ENCODE measurements at places on chromosomes 5 and 9. TPM values are rescaled to one million over a fixed set of nuclear protein-coding genes. Genes with fewer than 3 reads are reported as not detected.
A peak's percentile ranks its signal among the peaks of the same experiment; 100 is the strongest.

GRCh38 chr5:22986281-22986680, 133.1 kb upstream of the CDH12 start:
- no peak for DNase-seq

GRCh38 chr5:74164725-74165235, 475.7 kb downstream of the ENC1 start:
- DNase-seq: no peak

- DNase-seq: peak; percentile 18
These were observed 33.0 kb downstream of the ITK start for GRCh38 chr5:157213527-157214243.

DNA sequence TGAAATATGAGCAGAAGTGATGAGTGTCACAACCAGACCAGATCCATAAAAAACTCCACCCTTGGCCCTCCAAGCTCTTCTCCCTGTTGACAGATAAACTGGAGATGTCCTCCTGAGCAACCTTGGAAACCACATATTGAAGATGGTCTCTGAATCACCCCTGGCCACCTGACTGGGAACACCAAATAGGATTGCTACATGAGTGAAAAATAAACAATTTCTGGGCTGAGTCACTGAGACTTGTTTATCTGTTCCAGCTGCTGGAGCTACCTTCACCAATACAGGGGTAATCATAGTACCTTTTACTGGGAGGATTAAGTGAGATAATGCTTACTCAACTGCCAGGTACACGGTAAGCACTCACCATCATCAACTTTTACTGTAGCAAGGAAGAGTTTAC, 53.3 kb downstream of the PCA3 start:
- no peak for DNase-seq

DNA sequence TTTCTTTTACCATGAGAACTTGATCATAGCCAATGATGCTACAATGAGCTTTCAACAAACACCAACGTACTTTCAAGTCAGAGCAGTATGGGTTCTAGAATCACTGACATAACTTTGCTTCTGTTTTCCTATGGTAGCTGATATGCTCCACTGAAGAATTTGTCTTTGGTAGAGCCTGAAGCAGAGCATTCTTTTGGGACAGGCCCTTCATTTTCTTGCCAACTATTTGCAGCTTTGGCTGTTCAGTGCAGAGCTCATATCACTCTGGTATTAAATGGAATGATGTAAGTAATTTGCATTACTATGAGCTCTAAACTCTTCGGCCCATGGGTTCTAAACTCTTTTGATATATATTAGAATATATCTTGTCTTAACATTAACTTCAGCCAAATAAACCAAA, 51.8 kb upstream of the APC start:
- no peak for DNase-seq

Gene ECSCR
- 3.7 TPM for total RNA-seq

Gene ZNF782
- total RNA-seq: 3.2 TPM

Gene NOL6
- total RNA-seq: 39.7 TPM
